CD8-positive, alpha-beta memory T cell (primary cell): ENCODE measurements at places on chromosomes 13 and 19.

GRCh38 chr13:38141792-38142191 is 207.9 kb upstream of the UFM1 start:
- no peak for DNase-seq

GRCh38 chr13:91031508-91031907 is 316.0 kb upstream of the MIR17HG start:
- DNase-seq = no peak

DNA sequence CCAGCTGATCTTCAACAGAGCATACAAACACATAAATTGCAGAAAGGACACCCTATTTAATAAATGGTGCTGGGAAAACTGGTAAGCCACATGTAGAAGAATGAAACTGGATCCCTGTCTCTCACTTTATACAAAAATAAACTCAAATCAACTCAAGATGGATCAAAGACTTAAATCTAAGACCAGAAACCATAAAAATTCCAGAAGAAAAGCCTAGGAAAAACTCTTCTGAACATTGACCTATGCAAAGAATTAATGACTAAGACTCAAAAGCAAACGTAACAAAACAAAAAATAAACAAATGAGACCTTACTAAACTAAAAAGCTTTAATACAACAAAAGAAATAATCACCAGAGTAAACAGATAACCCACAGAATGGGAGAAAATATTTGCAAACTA is 74.5 kb upstream of the ABCC4 start:
- no peak for DNase-seq

GRCh38 chr13:24709186-24709913 is 29.1 kb downstream of the ATP12A start:
- peak; percentile 40 for DNase-seq

DNA sequence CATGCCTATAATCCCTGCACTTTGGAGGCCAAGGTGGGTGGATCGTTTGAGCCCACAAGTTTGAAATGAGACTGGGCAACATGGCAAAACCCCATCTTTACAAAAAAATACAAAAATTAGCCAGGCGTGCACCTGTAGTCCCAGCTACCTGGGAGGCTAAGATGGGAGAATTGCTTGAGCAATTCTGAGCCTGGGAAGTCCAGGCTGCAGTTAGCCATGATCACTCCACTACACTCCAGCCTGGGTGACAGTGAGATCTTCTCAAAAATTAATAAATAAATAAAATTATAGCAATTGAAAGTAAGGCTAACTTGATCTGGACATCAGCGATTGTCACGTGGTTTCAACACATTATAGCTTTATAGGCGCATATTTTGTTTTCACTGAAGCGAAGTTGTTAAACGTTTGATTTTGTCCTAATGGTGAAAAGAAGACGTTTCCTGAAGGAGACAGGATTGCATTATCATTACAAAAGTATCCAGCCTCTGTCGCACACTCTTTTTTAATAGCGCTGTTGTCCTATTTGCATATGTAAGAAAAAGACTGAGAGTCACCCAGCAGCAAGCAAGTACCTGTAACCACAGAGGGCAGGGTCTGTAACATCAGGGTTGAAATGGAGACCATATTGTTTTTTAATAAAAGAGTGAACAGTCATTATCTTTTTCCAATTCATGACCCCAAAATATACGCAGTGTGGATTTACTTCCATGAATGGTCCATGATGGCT is 335.7 kb downstream of the DCT start:
- no peak for DNase-seq
